ENCODE measurements at places on chromosomes 12 and 14.
A peak's percentile ranks its signal among the peaks of the same experiment; 100 is the strongest.

DNA sequence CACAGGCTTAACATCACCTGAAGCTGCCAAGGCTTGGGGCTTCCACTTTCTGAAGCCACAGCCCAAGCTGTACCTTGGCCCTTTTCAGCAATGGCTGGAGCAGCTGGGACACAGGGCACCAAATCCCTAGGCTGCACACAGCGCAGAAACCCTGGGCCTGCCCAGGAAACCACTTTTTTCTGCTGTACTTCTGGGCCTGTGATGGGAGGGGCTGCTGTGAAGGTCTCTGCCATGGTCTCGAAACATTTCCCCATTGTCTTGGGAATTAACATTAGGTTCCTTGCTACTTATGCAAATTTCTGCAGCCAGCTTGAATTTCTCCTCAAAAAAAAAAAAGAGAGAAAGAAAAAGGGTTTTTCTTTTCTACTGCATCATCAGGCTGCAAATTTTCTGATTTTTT, 219.1 kb downstream of the RPL10L start:
- DNase-seq: no peak

GRCh38 chr12:132998741-132999140, 12.6 kb downstream of the ZNF26 start:
- no peak for DNase-seq

GRCh38 chr12:70267550-70267949, 24.3 kb downstream of the CNOT2 start:
- DNase-seq: peak; percentile 4

GRCh38 chr14:52380294-52380693, 66.2 kb downstream of the PTGER2 start:
- peak; percentile 90 for DNase-seq

DNA sequence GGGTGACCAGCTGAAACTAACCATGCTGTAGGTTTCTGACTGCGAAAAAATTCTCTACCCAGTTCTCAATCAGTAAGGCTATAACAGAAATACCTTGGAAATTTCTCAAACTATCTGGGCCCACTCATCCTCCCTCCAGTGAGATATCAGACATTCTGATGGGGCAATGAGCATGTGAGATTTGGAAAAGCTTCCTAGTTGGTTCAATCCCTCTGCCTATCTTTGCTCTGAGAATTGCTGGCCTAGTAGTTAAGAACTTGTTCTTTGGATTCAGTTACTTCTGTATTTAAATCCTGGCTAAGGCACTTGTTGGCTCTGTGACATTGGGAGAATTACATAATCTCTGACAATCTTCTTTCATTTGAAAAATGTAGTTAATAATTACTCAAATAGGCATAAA, 119.4 kb downstream of the SLC15A5 start:
- DNase-seq: no peak

DNA sequence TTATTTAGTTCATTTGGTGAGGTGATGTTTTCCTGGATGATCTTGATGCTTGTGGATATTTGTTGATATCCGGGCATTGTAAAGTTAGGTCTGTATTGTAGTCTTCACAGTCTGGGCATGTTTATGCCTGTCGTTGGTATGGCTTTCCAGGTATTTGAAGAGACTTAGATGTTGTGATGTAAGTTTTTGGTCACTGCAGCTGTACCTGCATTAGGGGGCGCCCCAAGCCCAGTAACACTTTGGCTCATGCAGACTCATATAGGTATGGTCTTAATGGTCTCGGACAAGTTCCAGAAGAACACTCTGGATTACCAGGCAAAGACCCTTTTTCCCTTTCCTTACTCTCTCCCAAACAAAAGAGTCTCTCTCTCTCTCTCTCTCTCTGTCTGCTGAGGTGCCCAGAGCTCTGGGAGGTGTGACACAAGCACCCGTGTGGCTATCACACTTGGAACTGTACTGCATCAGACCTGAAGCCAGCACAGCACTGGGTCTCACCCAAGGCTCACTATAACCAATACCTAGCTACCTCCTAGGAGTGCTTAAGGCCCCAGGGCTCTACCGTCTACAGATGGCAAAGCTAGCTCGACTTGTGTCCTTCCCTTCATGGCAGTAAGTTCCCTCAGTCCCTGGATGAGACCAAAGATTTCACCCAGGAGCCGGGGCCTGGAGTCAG, 425.8 kb upstream of the ATXN7L3B start:
- no peak for DNase-seq

GRCh38 chr14:63551332-63551731, 8.2 kb upstream of the PPP2R5E start:
- DNase-seq: peak; percentile 83

GRCh38 chr12:95336387-95337067, 118.9 kb downstream of the VEZT start:
- DNase-seq: no peak

- peak; percentile 89 for DNase-seq
Measured at GRCh38 chr12:96719660-96720362, 187.2 kb upstream of the NEDD1 start.

GRCh38 chr12:92341065-92341668, 195.5 kb upstream of the BTG1 start:
- DNase-seq: peak; percentile 14

GRCh38 chr14:73142216-73142615, 5.9 kb downstream of the PSEN1 start:
- DNase-seq: no peak

- no peak for DNase-seq
Measured at GRCh38 chr14:53950031-53950793, 6.4 kb downstream of the BMP4 start.

- DNase-seq: no peak
Measured at GRCh38 chr12:119486599-119487154, 106.9 kb upstream of the TMEM233 start.

DNA sequence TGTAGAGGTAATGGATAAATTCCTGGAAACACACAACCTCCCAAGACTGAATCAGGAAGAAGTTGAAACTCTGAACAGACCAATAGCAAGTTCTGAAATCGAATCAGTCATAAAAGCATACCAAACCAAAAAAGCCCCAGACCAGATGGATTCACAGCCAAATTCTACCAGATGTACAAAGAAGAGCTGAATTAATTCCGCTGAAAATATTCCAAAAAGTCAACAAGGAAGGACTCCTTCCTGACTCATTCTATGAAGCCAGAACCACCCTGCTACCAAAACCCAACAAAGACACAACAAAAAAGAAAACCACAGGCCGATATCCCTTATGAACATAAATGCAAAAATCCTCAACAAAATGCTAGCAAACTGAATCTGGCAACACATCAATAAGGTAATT, 81.5 kb downstream of the SLC38A4 start:
- no peak for DNase-seq

- peak; percentile 36 for DNase-seq
Measured at GRCh38 chr14:61225344-61225743, 55.8 kb downstream of the TMEM30B start.

GRCh38 chr12:94128280-94128679, 20.1 kb upstream of the PLXNC1 start:
- DNase-seq: peak; percentile 67

DNA sequence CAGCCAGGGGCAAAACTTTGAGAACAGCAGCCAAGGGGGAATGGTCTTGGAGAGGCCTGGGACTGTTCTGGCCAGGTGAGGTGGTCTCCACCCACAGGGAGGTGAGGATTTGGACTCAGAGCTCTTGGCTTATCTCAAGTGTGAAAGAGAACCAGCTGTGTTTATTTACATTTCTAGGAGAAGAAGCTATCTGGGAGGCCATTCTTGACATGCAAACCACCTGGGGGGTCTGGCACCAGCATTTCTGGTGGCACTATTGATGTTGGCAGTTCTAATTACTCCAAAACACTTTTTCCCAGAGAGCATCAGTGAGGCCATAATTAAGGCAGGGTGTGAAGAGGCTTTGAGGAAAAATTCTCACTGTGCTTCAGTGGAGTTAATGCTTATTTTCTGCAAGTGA, 95.1 kb downstream of the CAND1 start:
- DNase-seq: no peak

DNA sequence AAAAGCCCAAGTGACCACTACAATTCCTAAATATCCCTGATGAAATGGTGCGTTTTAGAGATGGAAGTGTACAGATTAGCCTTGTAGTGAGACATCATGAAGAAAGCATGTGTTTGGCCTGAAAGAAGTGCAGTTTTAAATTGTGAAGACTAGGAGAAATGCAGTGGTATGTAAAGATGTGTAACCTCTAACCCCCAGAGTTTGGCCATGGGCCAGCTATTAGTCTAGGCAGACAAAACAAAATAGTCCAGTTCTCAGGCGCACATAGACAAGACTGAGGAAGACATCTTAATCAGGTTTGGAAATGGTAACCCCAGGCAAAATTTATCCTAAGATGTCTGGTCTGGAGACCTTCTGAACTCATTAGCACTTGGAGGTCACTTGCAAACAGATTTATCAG, 23.4 kb downstream of the WBP11 start:
- no peak for DNase-seq

- peak; percentile 56 for DNase-seq
Measured at GRCh38 chr14:77314043-77314442, 6.6 kb downstream of the POMT2 start.

- no peak for DNase-seq
Measured at GRCh38 chr12:132551641-132552031, 58.7 kb downstream of the LRCOL1 start.

GRCh38 chr12:109448707-109449390, 28.3 kb downstream of the KCTD10 start:
- no peak for DNase-seq

DNA sequence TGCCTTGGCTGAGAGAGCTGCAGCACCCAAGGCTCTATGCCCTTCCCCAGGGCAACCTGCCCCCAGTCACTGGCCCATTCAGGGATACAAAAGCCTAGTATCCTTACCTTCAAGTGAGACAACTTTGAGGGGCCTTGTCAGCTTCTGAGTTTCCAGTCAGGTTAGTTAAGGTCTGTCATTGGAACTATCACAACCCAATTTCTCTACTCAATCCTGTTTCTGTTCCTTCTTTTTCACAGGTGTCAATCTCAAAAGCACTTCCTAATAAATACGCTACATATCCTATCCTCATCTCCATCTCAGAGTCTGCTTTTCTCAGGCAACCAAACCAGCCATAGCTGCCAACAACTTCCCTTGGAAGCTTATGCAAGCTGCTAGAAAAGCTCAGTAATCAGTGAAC, 4.9 kb upstream of the PTGDR start:
- DNase-seq: no peak

- peak; percentile 25 for DNase-seq
Measured at GRCh38 chr12:14873440-14874185, 12.0 kb downstream of the MGP start.

- no peak for DNase-seq
Measured at GRCh38 chr12:86015026-86015425, 140.9 kb downstream of the NTS start.

DNA sequence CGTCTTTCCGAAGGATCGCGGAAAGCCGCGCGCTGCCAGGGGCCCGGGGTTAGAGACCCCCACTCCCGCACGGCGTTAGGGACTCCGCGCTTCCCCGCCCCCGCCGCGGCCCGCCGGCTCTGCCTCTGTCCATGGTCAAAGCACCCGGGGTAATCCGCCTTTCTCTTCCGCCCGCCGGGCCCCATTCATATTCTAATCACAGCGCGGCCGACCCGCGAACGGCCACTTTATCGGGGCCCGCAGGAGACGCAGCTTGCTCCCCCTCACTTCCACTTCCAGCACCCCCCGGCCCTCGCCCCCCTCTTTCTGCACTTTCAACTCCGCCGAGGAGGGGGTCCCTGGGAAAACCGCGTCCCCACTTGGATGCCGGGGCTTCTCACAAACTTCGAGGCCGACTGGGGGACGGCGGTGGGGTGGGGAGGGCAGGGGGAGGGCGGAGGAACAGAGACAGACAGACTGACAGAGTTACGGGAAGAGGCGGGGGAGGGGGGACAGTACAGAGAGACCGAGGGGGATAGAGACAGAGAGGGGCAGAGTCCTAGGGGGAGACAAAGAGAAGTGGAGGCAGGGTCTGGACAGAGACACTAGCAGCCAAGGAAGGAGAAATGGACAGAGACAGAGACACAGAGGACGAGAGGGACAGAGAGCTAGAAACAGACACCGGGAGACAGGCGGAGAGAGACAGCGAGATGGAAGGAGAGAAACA, 1.1 kb upstream of the RFX4 start:
- DNase-seq: no peak

GRCh38 chr14:96256407-96256806, 397 bp downstream of the BDKRB1 start:
- no peak for DNase-seq

- DNase-seq: no peak
Measured at GRCh38 chr14:93014058-93015023, 91.4 kb downstream of the CHGA start.

GRCh38 chr12:111596985-111597830, 1.9 kb downstream of the ATXN2 start:
- peak; percentile 46 for DNase-seq

DNA sequence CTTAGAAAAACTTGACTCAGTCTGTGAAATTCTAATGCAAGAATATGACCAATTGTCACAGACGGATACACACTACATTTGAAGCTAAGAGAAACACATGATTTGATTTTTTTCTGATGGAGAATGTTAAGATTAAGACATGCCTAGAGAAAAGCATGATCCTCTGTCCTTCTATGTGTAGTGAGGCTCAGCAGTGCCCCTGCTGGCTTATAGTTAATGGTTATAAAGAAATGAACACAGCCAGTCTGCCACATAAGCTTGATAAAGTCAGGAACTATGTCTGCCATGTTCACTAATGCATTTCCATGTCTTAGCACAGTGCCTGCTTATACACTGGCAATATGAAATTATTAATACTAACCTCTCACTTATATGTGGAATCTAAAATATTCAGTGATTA, 168.1 kb upstream of the DAAM1 start:
- DNase-seq: peak; percentile 26

DNA sequence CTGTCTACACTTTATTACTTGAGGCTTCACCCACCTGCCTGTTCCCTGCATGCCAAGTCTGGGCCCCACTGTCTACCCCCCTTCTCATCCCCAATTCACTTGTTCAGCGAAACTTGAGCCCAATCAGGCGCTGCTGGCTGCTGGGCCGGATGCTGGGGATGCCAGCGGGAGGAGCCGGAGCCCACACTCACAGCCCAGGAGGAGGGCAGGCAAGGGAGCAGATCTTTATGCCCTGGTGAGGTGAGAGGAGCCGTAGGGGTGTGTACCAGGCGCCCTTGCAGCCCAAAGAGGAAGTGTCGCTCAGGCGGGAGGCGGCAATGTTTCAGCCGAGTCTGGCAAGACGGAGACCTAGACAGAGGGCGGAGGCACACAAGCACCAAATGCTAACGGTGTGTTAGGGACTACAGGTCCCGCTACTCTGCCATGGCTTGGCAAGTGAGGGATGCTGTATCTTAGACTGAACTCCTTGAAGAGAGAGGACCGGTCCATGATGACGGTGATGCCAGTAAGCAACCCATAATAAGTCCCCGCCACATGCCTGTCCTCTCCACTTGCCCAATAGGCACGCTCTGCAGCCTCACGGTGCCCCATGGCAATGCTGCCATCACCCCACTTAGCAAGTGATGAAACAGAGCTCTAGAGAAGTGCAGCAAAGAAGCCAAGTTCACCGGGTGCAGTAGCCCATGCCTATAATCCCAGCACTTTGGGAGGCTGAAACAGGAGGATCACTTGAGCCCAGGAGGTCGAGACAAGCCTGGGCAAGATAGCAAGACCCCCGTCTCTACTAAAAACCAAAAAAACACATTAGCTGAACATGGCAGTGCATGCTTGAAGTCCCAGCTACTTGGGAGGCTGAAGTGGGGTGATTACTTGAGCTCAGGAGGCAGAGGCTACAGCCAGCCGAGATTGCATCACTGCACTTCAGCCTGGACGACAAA, 41.6 kb downstream of the LRRC74A start:
- DNase-seq: peak; percentile 72
